ENCODE measurements at places on chromosomes 2 and 18. TPM values are rescaled to one million over a fixed set of nuclear protein-coding genes. Genes with fewer than 3 reads are reported as not detected.

Gene CAB39
- 53.2 TPM for total RNA-seq

Gene LHCGR
- not detected for total RNA-seq

Gene MEP1B
- total RNA-seq, result not detected

Gene RNU2-63P
- total RNA-seq, result not detected

Gene EMILIN1
- 138 TPM for total RNA-seq

Gene ADCY3
- 52.2 TPM for total RNA-seq

Gene CNGA3
- total RNA-seq, result 0.29 TPM

Gene GAD1
- total RNA-seq, result 0.36 TPM

Gene C2orf78
- total RNA-seq, result not detected

Gene NOP58
- 41.3 TPM for total RNA-seq

Gene VWA3B
- 0.59 TPM for total RNA-seq

Gene PLCL1
- 3.2 TPM for total RNA-seq

Gene QPCT
- total RNA-seq, result 25.7 TPM

Gene LDLRAD4
- total RNA-seq, result 0.88 TPM

Gene ALPI
- not detected for total RNA-seq

Gene HAUS1
- total RNA-seq, result 40.9 TPM

Gene ASB3
- 21.4 TPM for total RNA-seq

Gene C1QL2
- not detected for total RNA-seq

Gene GIGYF2
- total RNA-seq, result 57.2 TPM

Gene CTAGE1
- not detected for total RNA-seq

Gene NEURL3
- 0.29 TPM for total RNA-seq

Gene ORC4
- 22.4 TPM for total RNA-seq

Gene MSTN
- not detected for total RNA-seq

Gene BUB1
- total RNA-seq, result 7.1 TPM

Gene NMUR1
- under 0.01 TPM for total RNA-seq

Gene ASB18
- total RNA-seq, result under 0.01 TPM

Gene LONRF2
- total RNA-seq, result under 0.01 TPM

Gene PSTPIP2
- 6.8 TPM for total RNA-seq

Gene SERPINB2
- total RNA-seq, result 0.72 TPM

Gene CACNB4
- total RNA-seq, result 4.3 TPM

Gene KATNAL2
- total RNA-seq, result 5.0 TPM

Gene SFXN5
- 17.0 TPM for total RNA-seq

Gene SLC4A5
- total RNA-seq, result 2.7 TPM

Gene MAPRE2
- 24.2 TPM for total RNA-seq

Gene RAPGEF4
- 0.59 TPM for total RNA-seq

Gene APLF
- total RNA-seq, result 10.0 TPM

Gene KANSL3
- total RNA-seq, result 46.9 TPM
